HEK293T (cell line): ENCODE measurements at places on chromosomes 5 and 9.

DNA sequence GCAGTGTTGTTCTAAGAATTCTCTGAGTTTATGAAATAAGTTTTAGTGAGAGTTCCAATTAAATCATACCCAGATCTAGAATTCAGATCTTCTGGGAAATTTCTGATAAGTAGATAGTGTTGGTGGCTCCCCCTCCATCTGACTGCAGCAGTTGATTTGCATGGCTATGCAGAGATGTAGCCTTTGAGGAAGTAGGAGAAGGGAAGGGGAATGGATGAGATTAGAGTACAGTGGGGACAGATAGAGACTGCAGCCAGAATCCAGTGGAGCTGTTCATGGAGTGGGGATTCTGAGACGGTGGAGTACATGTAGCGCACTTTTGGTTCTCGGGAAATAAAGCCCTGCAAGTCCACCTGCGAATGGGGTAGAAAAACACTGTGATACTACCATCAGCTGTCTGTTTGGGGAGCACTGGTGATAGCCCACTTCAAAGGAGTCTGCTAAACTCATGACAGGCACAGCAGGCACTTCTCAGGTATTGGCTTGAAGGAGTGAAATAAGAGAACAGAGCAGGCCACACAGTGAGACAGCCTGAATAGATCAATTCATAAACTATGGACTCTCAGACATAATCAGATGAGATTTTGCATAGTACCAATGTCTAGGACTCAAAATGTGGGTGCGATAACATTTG is 96.8 kb downstream of the ALDH1A1 start:
- DNase-seq = no peak

DNA sequence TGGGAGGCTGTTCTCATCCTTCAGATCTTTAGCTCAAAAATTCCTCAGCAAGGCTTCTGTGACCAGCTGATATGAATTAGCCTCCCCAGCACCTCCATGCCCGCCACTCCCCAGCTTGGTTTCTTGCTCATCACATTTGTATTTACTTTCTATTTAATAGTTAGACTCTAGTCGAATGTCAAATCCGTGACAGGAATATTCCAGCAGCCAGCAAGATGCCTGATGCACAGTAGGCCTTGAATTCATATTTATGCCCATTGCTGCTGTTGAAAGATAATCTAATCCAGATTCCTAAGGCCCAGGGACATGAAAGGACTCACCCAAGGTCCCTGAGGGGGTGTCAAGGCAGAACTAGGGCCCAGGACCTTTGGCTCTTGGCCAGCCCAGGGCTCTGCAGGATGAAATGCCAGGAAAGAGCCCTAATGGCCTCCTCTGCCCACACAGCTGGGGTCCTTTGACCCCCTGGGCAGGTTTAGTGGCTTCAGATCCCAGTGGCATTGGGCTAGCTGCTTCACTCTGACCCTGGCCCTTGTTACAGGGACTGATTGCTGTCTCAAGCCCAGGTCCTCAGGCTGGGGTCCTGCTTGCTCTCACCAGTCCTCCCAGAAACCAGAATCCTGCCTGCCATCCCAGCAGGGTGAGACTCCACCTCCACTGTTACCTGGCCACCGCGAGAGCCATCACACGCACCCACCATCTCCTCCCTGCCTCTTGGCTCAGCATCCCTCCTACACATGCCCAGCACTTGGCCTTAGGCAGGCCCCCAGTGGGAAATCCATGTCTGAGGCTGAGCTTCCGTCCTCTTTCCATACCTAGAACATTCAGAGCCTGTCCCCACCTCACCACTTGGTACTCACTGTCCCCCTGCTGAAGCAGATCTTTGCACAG is 7.3 kb downstream of the CSF1R start:
- no peak for DNase-seq

DNA sequence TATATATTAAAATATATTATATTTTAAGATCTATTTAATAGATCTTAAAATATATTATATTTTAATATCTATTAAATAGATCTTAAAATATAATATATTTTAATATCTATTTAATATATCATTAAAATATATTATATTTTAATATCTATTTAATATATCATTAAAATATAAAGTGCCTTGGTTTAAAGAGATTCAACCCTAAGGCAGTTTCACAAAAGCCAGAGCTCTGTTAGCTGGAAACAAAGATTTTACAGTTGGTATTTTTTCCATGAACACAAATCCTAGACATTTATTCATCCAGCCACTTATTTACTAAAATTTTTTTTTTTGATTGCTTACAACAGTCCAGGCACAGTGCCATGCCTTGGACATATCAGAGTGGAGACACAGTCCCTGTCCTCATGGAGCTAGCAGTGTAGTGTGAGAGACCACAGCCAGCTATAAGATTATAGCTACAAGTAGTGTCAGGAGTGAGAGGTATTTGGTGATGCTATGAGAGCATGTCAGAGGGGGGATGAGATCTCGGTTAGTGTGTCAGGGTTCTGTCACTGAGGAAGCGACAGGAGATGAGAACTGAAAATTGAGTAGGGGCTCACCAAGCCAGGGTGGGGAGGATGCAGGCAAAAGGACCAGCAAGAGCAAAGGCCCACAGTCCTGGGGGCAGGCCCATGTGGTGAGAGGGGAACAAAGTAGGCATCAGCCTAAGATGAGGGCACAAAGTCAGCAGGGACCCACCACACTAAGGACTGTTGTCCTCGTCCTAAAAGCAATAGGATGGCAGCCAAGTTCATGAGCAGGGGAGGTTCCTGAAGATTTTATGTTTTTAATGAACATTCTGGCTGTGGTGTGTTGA is 74.5 kb downstream of the FBXO38 start:
- no peak for DNase-seq

DNA sequence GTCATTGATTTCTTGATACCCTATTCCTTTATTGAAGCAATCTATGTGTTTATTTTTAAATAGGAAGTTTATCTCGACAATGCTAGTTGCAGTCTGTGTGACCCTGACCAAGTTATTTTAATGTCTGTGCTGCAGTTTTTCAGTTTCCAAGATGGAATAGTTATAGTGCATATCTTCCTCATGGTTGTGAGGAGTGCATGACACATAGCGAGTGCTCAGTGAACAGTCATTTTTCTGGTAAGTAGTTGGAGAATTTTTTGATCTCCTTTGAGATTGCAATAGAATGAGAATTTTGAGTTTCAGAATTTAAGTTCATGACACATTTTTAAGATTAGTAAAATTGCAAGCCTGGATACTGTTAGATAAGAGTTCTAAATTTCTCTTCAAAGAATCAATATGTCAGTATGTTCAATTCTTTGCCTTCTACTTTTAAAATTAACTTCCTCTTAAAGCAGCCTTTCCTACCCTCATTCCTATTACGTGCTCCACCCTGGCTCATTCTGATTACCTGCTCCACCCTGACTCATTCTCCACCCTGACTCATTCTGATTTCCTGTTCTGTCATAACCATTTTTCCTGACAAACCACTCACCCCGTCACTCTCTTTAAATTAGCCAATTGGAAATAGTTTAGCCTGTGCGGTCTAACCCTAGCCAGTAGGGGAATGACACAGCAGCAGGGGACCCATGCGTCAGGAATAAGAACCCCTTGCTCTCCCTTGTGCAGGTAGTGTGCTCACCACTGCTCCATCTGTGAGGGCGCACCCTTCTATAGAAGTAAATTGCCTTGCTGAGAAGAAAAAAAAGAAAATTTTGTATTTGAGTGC is 30.7 kb downstream of the SPIN1 start:
- DNase-seq = no peak

DNA sequence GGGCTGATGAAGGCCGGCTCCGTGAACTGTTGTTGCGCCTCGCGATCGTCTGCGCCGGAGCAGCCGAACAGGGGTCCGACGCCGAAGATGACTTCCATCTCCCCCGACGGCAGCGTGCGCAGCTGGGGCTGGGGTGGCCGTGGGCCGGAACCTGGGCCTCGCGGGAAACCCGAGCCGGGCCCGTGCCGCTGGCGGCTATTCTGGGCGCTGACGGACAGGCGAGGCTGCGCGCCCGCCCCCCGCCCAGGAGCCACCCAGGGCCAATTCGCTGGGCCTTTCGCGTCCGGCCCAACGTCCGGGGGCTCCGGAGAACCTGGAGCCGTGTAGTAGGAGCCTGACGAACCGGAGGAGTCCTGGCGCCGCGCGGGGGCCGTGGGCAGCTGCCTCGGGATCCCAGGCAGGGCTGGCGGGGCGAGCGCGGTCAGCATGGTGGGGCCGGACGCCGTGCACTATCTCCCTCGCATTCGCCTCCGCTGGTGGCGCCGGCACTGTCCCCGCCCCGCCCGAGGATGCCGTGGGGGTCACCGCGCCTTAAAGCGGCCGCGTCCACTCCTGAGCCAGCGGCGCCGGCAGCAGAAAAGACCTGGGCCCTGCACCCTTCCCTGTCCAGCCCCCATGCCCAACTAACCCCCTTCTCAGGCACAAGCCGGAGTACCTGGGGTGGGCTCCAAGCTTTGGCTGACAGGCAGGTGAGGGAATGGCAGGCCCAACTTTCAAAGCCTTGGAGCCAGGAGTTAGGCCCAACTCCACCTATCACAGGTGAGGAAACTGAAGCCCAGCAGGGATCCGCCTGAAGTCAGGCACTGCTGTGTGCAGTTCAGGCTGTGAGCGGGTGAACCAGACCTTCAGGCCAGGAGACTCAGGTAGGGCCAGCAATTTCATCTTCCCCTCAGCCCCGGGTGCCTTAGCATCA is at the start of gene PROB1:
PROB1 (minus strand) TSS at position 451 of the 913 bp plus-strand sequence; CDS start at position 428, 23 bp downstream.
- no peak for DNase-seq

- no peak for DNase-seq
Measured at GRCh38 chr9:134929193-134930158, 11.8 kb upstream of the FCN1 start.

DNA sequence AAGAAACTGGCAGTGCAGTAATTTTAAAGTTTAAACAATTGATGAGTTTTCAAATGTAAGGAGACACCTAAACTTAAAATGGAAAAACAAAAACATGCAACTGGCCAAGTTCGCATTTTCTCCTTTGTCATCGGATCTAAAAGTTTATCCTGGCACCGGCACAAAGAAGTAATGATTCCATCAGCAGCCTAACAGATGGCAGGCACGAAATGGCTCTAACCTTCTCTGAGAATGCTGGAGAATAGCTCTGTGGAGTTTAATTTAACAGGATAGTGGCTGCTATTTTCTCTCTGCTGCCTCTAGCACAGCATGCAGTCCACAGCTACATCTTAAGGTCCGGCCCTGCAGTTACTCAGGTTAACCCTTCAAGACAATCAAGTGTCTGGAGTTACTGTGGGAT is 82.2 kb downstream of the PRELID2 start:
- DNase-seq = no peak

DNA sequence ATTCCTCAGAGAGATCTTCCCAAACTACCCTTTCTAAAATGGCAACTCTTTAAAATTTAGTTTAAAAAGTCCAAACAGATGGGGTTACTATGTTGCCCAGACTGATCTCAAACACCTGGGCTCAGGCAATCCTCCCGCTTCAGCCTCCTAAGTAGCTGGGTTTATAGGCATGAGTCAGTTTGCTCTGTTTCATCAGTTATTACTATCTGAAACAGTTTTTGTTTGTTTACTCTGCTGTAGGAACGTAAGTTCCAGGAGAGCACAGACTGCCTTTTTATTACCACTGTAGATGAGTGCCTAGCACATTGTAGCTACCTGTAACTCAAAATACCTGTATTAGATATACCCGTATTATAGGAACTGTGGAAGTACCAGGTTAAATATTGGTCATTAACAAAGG is 89.4 kb downstream of the UHRF2 start:
- DNase-seq = no peak

DNA sequence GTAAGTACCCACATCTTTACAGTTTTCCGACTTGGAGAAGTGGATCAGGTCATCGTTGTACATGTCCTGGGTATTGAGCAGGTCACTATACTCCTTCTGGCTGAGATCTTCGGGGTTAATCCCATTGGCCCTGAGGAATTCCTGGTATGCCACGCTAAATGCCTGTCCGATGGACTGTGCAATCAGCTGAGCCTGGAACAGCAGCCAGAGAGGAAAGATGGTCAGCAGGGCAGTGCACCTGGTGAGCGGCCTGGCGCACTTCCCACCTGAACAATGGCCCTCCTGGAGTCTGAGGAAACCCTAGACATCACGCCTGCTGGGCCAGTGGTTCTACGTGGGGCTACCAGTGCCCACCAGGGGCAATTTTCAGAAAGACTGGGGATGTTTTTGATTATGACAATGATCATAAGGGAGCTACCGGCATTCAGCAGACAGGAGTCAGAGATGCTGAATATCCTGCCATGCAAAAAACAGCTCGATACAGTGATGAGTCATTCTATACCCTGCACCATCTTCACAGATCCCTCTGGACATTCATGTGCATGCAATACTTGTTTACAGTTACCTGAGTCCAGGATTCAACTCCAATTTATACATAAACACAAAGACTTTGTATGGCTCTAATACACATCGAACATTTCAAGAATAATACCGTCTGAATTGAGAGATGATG is 127.2 kb downstream of the ENTREP1 start:
- no peak for DNase-seq

- DNase-seq = no peak
Measured at GRCh38 chr5:36059571-36060419, 6.9 kb downstream of the UGT3A2 start.

DNA sequence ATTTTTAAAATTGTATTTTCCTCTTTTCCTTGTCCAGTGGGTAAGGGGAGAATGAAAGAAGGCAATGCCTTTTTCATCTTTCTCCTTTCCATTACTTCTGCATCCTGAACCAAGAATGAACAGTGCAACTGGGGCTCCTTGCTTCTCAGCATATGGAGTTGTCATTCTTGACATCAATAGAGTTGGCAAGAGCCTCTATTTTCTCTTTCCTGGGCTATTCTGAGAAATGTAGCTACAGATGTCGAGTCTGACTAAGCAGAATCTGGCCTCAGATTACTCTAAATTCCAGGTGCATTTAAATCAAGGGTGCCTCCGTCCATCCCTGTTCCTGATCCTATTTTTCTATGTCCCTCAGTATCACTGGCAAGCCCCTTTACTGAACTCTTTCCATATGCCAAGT is 244.8 kb downstream of the GLIS3 start:
- DNase-seq = no peak

- no peak for DNase-seq
Measured at GRCh38 chr5:124342584-124342983, 403.9 kb downstream of the ZNF608 start.
